ENCODE measurements at places on chromosomes 3 and 15.

DNA sequence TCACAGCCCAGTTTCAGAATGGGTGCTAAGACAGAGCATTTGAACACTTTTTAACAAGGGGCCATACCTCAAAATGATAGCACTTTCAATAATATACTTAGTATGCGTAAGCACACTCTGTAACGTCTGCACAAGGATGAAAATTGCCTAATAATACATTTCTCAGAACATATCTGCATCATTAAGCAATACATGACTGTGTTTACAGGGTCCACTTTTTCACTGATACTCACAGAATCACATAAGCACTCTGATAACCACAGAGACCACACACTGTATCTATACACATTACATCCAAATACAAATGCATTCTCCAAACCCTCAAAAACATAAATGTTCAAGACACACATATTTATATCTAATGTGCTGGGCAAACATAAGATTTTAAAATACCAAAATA is 79.8 kb downstream of the NR1I2 start:
- no peak for DNase-seq

- DNase-seq: no peak
Observed at GRCh38 chr3:197793247-197793646, 2.2 kb downstream of the LRCH3 start.

DNA sequence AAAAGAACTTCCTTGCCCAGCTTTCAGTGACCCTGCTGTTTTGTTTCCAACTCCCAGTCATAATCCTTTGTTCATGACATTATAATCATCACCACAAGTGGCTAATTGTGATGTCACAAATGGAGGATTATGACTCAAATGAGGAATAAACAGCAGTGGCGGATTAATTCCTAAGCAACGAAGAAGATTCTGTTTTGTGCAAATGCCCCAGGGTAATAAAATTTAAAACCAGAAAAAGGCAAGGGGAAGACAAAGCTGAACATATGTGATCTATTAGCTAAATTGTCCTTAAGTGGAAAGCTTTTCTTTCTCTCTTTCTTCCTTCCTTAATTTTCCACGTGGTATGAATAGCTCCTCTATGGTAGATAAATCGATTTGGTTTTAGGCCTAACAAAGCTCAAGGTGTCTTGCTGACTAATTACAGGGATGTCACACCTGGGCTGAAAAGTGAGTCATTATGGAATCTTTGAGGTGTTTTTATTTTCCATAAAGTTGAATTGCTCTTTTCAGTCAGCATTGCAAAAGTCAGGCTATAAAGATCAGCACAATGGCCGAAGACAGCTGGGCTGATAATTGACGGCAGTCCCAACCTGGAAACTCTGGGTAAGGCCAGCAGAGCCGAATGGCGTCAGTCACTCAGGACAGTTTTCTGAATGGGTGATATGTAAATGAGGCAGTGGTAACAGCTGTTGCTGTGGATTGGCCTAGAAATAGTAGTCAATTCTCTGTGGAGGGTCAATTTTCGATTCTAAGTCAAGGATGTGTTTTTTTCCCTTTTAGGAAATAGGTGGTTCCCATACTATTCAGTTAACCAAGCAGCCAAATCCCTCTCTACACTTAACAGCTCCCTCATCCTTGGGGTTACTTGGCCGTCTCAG is 121.5 kb downstream of the PTPRG start:
- DNase-seq: no peak

DNA sequence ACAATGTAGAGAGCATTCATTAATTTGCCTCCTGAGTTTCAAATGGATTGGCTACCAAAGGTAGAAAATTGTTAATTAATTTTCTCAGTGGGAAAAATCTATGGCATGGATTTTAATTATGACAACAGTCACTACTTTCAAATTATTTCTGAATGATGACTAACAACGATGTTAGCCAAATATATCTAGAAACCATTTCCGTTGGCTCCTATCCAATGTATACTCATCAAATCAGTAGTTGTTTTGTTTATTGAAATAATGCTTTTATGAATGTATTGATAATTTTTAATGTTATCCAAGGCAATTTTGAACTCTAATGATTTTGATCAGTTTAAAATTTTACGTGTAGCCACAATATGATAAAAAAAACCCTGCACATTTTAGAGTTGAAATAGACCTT is 333.4 kb downstream of the NAALADL2 start:
- DNase-seq: no peak

GRCh38 chr3:106272302-106272701 is 403.5 kb upstream of the CBLB start:
- DNase-seq: no peak

- DNase-seq: no peak
Observed at GRCh38 chr3:57783186-57784088, 27.3 kb downstream of the SLMAP start.

DNA sequence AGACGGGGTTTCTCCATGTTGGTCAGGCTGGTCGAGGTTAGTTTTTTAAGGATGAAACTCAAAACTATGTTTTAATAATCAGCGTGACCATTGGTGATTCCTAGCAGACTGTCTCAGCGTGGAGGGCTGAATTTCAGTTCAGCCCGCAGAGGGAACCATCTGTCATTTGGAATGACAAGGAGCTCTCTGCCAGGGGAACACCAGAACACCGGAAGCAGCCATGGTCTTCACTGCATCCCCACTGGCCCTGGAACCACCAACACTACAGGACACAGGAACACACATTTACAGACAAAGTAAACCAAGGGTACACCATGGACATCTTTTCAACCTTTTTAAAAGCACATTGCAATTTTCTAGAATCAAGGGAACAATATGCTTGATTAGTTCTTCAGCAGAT is 424.7 kb downstream of the FHIT start:
- DNase-seq: no peak

DNA sequence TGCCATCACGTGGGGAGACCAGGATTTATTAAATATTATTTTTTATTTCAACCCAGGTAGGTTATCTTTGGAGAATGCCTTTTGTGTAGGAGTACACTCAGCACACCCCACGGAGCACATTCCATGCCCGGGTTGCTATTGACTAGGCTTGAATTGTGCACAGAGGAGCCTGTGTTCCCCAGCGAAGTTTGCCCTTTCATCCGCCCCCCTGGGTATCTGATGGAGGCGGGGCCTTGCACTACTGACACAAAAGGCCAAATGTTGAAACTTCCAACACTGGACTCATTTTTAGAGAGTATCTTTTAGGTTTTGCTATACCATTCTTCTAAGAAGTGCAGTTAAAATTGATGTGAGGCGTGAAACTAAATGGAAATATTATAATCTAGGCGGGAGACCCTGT is 39.3 kb upstream of the PPP4R2 start:
- DNase-seq: no peak

DNA sequence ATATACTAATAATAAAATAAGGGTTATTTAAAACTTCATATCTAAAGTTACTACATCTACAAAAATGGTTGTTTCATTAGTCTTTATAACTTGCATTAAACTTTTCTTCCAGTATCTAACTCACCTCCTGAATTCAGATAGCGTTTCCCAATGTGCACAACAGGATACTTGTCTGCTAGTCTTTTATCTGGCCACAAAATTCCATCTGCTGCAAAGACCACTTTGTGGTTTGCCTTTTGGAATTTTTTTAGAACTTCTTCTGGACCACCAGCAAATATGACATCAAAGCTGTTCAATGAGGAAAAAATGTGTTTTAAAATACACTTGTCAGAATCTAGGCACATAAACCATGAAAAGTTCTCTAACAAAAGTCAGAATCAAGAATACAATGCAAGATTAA is 50.8 kb downstream of the PLOD2 start:
- DNase-seq: no peak

DNA sequence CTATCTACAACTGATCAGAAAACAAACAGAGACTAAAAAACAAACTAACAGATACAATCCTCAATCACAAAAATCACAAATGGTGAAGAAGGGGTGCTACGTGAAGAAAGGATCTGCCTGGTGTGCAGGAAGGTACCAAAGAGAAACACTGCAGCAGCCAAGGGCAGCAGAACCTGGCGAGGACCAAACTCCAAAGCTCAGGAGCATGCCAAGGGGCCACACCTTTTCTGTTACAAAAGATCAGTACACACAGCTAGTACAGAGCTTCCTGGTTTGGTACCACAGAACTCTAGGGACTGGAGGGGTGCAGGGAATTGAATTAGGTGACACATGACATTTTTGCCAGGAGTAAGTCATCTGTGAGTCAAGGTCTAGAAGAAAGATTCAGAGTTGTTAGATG is 107.4 kb upstream of the GRM7 start:
- no peak for DNase-seq

DNA sequence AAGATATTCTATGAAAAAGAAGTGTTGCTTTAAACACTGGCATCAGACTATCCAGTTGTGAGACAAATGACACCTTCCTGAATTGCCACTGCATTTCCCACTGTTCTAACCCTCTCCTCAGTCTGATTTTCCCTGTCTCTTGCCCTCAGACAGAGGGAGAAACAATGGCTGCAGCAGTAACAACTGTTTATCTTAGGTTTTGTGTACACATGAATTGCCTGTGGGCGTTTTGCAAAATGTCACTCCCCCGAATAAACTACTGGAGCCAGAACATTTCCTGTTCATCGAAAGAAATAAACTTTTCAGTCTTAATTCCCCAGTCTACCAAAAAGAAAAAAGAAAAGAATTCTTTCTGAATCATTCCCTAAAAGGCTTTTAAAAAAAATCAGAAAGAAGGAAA is 155.1 kb downstream of the MAGI1 start:
- DNase-seq: no peak

- DNase-seq: no peak
Observed at GRCh38 chr3:189058071-189058470, 113.7 kb upstream of the TPRG1 start.

GRCh38 chr15:63626955-63627354 is 29.8 kb downstream of the FBXL22 start:
- no peak for DNase-seq

DNA sequence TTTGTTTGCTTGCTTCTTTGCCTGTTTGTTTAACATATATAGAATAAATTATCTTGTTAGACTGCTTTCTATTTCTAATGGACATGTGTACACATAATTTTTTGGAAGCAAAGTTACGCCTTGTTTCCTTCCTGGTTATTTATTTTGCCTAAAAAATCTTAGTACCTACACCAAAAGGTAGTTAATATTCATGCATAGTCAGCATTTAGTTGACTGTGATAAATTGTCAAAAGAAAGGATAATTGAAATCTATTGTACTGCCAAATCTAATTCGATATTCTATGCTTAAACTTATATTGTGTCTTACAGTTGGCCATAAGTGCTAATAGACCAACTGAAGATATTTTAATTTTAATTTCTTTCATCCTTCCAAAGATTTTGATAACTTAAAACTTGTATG is 233.9 kb upstream of the ARL6 start:
- DNase-seq: no peak

GRCh38 chr15:101558221-101558941 is 68.9 kb upstream of the PCSK6 start:
- no peak for DNase-seq

GRCh38 chr3:138578961-138579574 is 15.0 kb downstream of the CEP70 start:
- no peak for DNase-seq

DNA sequence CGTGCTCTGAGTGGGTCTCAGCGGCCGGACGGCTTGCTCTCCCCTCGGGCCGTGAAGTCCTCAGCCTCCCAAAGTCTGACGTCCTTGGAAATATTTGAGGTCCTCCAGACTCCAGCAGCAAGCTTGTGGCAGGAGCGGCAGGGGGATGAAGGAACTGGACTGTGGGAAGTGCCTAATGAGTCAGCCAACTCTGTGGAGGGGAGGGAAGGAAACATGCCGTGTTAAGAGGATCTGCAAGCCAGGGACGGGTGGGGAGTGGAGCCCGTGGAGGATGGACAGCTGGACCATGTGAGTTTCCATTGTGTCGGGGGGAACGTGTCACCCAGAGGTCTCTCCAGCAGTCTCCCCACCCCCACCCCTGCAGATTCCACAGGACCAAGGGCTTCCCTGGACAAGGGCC is 39.4 kb upstream of the IDH2 start:
- DNase-seq: no peak

GRCh38 chr3:14142567-14143270 is 17.9 kb downstream of the TMEM43 start:
- no peak for DNase-seq

DNA sequence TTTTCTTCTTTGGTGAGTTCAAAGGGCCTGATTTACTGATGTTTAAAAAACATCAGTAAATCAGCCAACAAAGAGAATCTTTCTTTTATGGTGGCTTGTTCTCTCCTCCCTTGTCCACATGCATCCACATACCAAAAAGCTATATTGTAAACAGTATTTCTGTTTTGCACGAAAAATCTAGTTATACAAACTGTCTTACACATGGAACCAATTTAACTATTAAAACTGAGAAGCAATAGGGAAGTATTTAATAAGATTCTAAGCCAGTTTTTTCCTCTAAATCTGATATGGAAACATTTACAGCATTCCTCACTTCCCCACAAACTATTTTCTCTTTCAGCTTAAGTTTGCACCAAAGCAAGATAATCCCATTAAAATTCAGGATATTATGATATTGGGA is 110.8 kb upstream of the ICE2 start:
- no peak for DNase-seq

DNA sequence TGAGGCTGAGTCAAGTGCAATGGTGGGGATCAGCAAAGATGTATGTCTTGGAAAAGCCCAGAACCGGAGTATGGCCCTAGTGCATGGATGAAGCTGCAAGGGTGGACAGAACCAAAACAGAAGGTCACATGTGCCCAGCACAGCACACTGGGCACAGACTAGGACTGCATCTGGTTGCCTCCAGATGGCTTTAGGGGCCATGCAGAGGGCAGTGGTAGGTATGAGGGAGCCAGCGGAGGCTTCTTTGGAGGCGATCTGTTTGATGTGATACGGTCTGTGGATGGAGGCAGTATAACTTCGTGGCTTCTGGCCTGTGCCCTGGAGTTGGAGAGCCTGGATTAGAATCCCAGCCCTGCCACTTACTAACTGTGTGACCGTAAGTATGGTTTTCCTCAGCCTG is 29.4 kb downstream of the SV2B start:
- DNase-seq: no peak

- no peak for DNase-seq
Observed at GRCh38 chr3:59266551-59266950, 216.7 kb upstream of the CFAP20DC start.

DNA sequence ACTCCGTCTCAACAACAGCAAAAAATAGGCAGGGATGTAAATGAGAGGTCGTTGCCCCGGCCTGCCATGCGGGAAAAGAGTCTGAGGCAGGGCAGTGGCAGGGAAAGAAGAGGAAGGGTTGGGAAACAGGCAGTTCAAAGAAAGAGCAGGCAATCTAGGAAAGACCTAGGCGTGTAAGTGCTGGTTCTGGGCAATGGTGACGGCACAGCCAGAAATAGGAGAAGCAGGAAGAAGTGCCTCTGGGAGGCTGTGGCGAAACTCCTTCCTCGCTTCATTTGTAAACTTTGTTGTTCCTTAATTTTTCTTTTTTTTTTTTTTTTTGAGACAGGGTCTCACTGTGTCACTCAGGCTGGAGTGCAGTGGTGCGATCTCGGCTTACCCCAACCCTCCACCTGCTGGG is 4.3 kb downstream of the SLC51A start:
- no peak for DNase-seq

All from GOT3 (cell line).